Naive thymus-derived CD4-positive, alpha-beta T cell (primary cell): ENCODE measurements at places on chromosomes 4 and X.

- DNase-seq, result no peak
These were observed 179.1 kb upstream of the TBC1D9 start for GRCh38 chr4:140935254-140935653.

GRCh38 chr4:25696409-25696808, 40.8 kb downstream of the SLC34A2 start:
- no peak for DNase-seq

- no peak for DNase-seq
These were observed 59.6 kb downstream of the DCX start for GRCh38 chrX:111352424-111352823.

DNA sequence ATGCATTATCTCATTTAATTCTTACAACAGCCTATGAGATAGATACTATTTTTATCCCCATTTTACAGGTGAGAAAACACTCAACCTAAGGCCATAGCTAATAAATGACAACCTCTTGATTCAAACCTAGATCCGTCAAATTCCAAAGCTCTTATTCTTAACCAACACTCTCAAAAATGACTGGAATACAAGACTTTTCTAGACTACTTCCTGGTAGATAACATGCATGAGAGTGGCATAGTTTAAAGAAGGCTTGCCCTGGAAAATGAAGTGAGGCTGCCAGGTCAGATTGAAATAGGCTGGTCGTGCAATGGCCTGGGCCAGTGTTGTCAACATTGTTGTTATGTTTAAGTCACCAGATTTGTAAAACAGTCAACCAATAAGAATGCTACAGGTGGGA, 86.6 kb downstream of the DNAAF6 start:
- DNase-seq, result no peak

GRCh38 chrX:36683507-36683906, 324.7 kb upstream of the FAM47C start:
- no peak for DNase-seq

GRCh38 chr4:38071801-38072431, 111.7 kb downstream of the PTTG2 start:
- DNase-seq, result no peak

DNA sequence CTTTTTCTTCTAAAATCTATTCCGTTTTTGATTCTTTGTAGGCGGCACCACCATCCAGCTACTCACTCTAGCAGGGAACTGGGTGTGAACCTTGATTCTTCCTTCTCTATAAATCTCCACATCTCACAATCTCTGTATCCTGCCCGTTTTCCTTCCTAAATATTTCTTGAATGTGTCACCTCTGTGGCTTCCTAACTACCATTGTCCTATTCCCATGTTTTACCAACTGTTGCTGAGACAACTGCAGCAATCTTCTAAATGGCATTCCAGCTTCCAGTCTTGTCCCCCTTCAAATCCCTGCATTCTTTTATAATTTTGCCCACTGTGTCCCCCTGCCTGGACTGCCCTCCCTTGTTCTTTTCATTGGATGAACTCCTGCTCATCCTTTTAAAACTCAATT, 641.3 kb downstream of the RPA4 start:
- DNase-seq, result no peak

GRCh38 chr4:23060776-23061175, 368.0 kb downstream of the GBA3 start:
- DNase-seq, result no peak

- no peak for DNase-seq
These were observed 89.3 kb downstream of the GPR143 start for GRCh38 chrX:9676306-9676705.

DNA sequence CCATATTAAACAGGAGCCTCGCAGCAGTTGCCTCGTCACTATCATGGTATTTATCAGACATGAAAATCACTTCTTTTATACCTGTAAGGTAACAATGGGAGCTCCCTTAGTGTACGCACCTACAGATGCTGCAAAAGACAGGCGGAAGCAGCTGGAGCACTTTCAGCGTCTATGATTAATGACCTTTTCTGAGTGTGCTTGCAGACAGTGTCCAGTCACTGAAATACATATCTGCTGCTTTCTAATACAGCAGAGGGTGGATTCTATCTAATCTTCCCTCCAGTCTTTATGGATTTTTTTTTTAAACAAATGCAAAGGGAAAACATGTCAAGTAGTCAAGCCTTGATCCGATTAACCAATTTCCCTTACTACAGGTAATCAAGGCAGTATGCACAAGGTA, 24.1 kb downstream of the DCTD start:
- DNase-seq, result no peak

- no peak for DNase-seq
These were observed 260.8 kb upstream of the TENM3 start for GRCh38 chr4:181982437-181982836.

- DNase-seq, result no peak
These were observed 23.3 kb downstream of the COQ2 start for GRCh38 chr4:83261307-83261706.
